ENCODE measurements at places on chromosomes 1 and 21.

- no peak overlapping the region for H3K27ac ChIP-seq
- H3K4me3 ChIP-seq: no peak overlapping the region
- peaks cover 5% of the 10 kb centered on the region for H3K4me1 ChIP-seq
- no peaks in the 10 kb centered on the region for H3K36me3 ChIP-seq
- peaks cover 42% of the 10 kb centered on the region for H3K27me3 ChIP-seq
Observed at GRCh38 chr1:157196245-157196543, 58.0 kb upstream of the ETV3 start.

DNA sequence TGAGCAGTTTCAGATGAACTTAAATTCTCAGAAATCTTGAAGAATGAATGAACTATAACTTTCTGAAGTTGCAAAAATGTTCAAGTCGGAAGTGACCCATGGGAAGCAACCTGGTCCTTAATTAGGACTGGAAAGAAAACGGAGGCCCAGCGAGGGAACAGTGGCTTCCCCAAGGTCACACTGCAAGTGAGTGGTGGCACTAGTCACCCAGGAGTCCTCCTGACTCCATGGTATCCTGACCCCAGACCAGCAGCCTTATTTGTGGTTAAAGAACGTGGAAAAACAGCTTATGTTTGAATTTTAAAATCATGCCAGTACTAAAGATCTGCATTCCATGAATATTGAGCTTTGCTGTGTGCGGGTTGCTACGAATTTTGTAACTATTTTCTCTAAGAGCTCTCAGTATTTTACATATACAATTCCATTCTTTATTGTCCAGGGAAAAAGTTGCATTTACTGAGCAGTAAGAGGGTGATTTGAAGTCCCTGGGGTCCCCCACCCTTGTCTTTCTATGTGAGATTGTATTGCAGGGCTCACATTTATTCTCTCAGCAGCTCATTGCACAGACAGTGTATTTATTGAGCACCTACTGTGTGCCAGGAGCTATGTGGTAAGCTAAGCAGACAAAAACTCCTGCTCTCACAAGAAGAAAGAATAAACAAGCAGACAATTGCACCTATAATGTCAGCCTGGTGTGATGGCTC, 61.6 kb upstream of the ATP5PO start:
- no peak for DNase-seq
- no peaks in the 10 kb centered on the region for H3K27me3 ChIP-seq
- H3K4me3 ChIP-seq: peak overlapping the region; percentile 75
- peak overlapping the region; percentile 98 for H3K27ac ChIP-seq

DNA sequence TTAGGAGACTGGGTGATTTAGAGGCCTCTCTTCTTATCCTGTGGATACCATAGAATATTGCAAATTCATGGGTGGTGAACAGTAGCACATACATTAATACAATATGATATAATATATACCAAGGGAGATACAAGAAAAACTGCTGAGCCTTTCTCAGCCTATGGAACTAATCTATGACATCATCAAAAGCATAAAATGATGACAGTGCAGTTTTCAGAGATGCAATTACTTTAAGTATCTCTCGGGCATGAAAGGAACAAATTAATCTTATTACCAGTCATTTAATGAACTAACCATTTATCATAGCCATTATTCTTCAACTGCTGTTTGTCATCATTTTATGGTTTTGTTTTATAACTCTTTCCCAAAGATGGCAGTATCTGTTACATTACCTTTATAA, 3.5 kb downstream of the CHODL start:
- H3K4me3 ChIP-seq: no peak overlapping the region
- H3K4me1 ChIP-seq: no peaks in the 10 kb centered on the region
- H3K27ac ChIP-seq: no peak overlapping the region
- no peak for DNase-seq
- peaks cover 30% of the 10 kb centered on the region for H3K27me3 ChIP-seq

DNA sequence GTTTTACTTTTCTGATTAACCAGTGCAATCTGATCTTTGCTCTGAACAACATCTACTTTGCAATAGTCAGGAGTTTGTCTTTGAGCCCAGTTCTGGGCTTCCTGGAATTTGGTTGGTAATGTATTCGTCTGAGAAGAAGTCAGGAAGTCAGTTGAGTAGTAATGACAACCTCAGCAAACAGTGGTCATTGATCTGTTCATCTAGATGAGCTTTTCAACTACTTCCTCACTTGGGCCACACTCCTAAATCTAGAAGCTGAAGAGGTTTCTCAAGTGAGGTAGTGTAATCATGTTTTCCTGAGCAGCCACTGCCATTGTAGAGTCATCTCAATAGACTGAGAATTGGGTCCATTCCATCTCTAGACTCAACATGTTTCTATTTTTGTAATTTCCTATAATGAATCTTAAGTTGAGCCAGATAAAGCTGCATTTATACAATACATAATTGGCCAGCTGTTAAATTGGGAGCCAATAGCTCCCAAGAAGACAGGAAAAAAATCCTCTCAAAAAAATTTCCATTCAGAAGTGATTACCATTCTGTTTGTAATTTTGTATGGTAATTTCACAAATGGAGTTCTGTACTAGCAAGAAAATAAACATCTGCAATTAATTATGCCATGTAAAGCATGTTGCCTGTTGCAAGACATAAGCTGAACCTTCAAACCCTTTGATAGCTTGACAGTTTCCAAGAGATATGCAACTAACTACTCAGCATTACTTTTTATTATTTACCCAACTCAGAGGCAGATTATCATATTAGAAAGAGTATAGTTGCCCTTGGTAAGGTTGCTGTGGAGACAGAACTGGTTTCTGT, 49.6 kb downstream of the WDR64 start:
- H3K27me3 ChIP-seq: no peaks in the 10 kb centered on the region
- H3K27ac ChIP-seq: no peak overlapping the region
- no peak for DNase-seq
- H3K4me1 ChIP-seq: peaks cover 10% of the 10 kb centered on the region
- H3K36me3 ChIP-seq: no peaks in the 10 kb centered on the region
- H3K4me3 ChIP-seq: no peak overlapping the region

DNA sequence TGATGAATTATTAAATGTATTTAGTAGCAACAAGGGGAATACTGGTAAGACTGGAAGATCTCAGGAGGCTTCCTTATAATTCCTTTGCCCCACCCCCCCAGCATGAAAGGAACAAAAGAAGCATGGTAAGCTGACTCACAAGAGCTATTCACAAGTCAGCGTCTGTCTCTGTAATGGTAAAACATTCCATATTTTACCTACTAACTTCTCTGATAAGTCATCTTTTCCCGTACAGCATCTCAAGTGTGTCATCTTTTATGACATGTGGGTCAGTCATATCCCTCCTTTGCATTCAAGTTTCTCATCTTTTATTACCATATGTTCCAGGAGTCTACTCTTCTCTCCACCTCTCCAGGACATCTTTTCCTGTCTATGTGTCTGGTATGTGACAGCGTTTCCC, 241.3 kb downstream of the PLA2G4A start:
- peaks cover 3% of the 10 kb centered on the region for H3K27me3 ChIP-seq
- no peak overlapping the region for H3K4me3 ChIP-seq
- DNase-seq: no peak
- H3K4me1 ChIP-seq: no peaks in the 10 kb centered on the region

DNA sequence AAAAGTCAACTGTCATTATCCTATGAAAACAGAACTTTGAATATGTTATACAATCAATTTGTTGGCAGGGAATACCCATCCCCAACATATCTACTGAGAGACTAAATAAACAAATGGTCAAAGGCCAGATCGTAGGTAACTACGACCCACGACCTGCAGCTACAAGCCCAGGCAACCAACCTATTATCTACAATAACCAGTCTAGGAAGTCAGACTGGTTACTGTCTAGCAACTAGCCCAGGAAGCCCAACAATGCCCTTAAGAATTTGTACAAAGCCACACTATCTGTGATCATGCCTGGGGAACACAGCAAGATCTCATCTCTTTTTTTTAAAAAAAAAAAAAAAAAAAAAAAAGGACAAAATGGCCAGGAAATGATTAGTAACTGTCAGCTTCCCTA, 58.7 kb downstream of the SMYD3 start:
- peaks cover 15% of the 10 kb centered on the region for H3K36me3 ChIP-seq
- no peak for DNase-seq
- no peak overlapping the region for H3K4me3 ChIP-seq

DNA sequence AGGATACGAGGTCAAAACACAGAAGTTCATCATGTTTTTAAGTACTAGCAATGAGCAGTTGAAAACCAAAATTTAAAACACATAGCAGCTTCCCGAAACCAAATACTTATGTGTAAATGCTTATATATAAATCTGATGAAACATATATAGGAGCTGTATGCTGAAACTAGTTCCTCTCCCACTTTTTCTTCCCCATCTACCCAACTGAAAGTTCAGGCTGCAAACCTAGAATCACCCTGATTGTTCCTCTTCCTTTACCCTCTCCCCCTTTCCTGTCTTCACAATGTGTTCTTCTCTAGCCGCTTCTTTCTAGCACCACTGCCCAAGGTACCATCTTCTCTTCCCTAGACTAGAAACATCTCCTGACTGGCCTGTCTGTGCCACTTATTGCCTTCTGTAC, 90.6 kb downstream of the ST3GAL3 start:
- no peak for DNase-seq
- H3K27ac ChIP-seq: no peak overlapping the region
- H3K4me3 ChIP-seq: no peak overlapping the region
- peaks cover 8% of the 10 kb centered on the region for H3K36me3 ChIP-seq
- no peaks in the 10 kb centered on the region for H3K27me3 ChIP-seq

DNA sequence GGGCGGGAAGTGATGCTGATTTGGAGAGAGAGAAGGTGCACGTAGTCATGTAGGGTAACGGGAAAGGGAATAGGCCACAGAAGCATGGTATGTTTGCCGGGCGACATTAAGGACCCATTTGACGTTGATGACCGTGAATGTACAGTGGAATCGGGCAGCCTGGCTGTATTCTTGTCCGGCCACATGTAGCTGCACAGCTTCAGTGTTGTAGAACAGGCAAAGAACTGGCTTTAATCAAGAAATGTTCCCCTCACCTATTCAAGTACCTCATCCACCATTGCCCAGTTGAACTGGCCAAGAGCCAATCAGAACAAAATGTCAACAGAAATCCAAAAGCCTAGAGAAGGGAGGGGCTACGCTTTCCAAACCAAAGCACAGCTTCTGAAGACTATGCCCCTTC, 104.8 kb downstream of the DHRS3 start:
- H3K27me3 ChIP-seq: no peaks in the 10 kb centered on the region
- no peak overlapping the region for H3K4me3 ChIP-seq
- H3K36me3 ChIP-seq: peaks cover 64% of the 10 kb centered on the region
- no peak for DNase-seq

DNA sequence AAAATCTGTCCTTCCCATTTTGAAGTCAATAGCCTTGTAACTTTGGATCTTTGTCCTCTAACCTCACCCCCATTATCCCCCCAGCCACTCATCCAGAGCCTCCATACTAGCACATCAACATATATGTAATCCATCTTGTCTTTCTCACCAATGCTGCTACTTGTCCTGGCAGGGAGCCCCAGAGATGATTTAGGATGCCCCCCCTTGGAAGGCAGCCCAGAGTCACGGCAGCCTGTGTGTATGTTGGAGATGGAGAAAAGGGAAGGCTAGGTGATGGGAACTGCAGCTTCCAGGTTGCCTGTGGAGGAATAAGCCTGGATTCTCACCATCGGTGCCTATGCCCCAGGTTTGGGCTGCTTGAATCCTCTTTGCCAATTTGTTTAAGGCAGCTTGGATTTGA, 51.7 kb upstream of the SCMH1 start:
- H3K27me3 ChIP-seq: peaks cover 21% of the 10 kb centered on the region
- no peak for DNase-seq
- no peaks in the 10 kb centered on the region for H3K36me3 ChIP-seq
- no peaks in the 10 kb centered on the region for H3K4me1 ChIP-seq
- no peak overlapping the region for H3K4me3 ChIP-seq

- no peaks in the 10 kb centered on the region for H3K27me3 ChIP-seq
- peaks cover 16% of the 10 kb centered on the region for H3K36me3 ChIP-seq
- H3K4me1 ChIP-seq: peaks cover 19% of the 10 kb centered on the region
- H3K27ac ChIP-seq: peak overlapping the region; percentile 3
- H3K4me3 ChIP-seq: no peak overlapping the region
- DNase-seq: no peak
Observed at GRCh38 chr1:230224101-230224960, 157.3 kb downstream of the GALNT2 start.

DNA sequence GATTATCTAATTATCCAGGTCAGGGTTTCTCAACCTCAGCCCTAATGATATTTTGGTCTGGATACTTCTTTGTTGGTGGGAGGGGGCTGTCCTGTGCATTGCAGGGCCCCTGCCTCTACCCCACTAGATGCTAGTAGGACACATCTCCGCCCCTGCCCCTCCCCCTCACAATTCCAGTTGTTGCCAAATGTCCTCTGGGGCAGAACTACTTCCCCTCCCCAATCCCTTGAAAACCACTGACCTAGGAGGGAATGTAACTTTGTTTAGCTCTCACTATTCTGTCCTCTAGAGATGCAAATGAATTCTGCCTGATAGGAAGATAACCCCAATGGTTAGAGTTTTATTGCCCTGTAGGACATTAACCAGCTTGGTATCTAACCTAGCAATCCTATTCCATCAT, 8.1 kb downstream of the CACNA1S start:
- no peak overlapping the region for H3K4me3 ChIP-seq
- DNase-seq: no peak
- no peak overlapping the region for H3K27ac ChIP-seq

- DNase-seq: no peak
- H3K36me3 ChIP-seq: peaks cover 18% of the 10 kb centered on the region
- no peak overlapping the region for H3K27ac ChIP-seq
Observed at GRCh38 chr1:11158720-11159321, 30.3 kb upstream of the ANGPTL7 start.

DNA sequence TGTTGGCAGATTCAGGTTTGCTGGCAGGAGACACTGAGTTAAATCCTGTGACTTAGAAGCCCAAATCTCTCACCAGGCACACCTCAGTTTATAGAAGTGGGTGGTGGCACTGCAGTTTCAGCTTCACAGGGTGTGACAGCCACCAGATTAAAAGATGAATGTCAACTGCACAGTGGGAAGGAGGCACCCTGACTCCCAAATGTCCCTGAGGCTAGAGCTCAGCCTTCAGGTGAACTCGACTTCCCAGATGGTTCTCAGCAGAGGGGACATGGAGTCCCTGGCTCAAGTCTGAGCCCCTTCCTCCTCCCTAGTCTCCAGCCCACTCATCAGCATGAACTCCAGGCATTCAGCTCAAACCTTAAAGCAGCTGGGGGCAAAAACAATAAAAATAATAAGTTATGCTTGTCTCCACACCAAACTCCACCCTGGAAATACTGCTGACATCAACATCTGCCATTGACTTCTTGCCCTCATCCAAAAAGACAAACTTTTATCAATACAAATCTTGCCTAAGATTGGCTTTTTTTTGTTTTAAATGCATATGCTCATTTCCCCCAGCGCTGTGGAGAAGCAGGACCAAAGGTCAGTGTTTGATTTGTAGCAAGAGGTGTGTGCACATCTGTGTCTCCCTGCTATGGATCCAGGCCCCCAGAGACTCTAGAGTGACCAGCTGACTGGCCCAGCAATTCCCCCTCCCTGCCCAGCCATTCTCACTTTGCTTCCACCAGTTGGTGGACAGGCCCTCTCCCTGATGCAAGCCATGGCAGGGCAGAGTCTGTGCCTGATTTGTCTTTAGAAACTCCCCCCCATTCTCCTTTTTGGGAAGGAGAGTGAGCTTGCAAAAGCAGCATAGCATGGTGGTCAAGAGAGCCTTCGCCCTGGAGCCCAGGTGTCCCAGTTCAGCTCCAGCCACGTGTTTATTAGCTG, 18.5 kb upstream of the S100A7 start:
- H3K27me3 ChIP-seq: peaks cover 35% of the 10 kb centered on the region
- no peak for DNase-seq
- H3K27ac ChIP-seq: no peak overlapping the region
- no peak overlapping the region for H3K4me3 ChIP-seq
